ENCODE measurements at places on chromosomes 2 and 18.

DNA sequence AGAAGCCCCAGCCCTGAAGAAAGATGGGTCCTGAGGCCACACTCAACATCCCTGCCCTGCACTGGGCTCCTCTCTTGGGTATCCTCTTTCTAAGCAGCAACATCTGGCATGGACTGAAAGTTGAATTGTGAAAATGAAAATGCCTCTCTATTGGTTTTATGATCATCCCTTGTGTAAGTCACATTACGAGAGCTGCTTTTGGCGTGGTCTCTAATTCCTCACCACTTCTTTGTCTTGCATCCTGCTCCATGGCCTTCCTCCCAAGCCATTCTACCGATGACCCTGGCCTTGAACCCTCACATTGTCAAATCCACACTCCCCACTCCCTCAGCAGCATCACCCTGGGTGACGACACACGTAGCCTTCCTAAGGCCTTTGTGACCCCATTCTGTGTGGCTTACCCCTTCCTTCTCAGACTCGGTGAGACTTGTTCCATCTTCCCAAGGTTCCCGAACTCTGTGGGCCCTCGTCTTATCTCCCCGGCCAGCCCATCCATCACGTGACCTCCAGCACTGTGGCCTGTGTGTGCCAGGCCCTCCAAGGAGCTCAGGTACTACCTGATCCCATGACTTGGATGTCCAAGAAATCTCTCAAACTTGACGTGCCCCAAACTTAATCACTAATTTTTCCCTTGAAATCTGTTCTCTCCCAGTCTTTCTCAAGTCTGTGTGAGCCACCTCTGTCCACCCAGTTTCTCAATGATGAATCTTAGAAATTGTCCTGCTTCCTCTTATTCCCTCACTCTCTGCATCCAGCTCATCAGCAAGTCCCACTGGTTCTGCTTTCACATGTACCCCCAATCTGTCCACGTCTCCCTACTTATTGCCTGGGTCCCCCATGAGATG is 194.7 kb upstream of the HS6ST1 start:
- DNase-seq, result no peak

- DNase-seq, result no peak
Observed at GRCh38 chr2:176763130-176763529, 449.5 kb upstream of the HNRNPA3 start.

DNA sequence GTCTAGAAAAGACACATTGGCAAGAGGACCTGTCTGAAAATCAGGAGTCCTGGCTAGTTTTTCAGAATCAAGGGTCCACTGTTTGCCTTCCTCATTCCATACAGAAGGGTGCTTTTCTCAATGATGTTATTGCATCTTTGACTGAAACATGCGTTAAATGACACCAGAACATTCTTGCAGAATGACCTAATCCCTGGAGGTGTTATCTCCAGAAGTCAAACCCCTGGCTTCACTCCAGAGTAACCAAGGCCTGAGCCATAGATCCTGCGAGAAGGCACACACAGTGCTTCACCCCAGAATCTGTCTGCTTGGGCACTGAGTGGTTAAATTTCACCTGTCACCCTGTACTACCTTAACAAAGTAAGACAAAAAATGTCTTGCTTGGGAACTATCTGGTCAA is 1055.2 kb upstream of the FANCL start:
- no peak for DNase-seq

DNA sequence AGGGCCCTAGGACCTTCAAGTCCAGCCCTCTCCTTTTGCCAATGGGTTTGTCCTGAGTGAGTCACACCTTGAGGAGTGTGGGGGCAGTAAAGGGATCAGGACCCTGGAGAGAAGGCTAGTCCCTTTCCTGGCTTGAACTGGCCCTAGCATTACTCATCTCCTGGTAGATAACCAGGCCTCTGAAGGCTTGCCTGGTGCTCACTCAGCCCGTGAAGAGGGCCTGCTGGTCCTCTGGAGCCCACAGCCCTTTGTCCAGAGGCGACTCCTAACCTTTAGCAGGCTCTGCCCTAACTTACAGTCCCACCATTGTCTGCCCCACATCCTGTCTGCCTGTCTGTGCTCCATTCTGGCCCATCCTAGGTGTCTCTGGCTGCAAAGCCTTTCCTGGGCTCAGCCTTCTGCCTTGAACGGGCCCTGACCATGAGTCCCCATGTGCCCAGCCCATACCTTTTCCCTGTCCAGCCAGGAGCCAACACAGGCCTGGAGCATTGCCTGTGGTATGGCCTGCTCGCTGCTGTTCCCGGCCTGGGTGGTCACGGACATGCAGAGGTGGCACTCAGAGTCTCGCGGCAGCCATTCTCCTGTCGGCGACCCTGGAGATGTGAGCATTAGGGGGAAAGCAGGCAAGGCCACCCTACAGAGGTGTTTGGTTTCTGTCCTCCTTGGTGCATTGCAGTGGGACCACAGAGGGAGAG is 5.0 kb downstream of the SFTPB start:
- no peak for DNase-seq

GRCh38 chr18:58194028-58194427 is 150.0 kb downstream of the NEDD4L start:
- DNase-seq, result no peak

DNA sequence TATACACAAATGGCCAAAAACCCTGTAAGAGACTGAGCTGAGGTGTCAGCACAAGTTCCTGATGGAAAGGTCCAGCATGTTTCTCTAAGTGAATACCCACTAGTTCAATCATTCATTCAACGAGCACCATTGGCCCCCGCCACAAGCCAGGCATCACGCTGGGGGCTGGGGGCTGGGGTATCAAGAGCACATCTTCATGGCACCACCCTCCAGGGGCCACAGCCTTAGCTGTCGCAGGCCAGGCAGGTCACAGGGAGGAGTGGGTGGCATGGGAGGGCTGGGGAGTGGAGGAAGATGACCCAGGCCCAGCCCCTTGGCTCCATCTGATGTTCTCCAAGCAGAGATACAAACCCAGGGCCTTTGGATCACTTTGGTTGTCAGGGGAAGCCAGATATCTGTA is 97.9 kb downstream of the ACKR3 start:
- DNase-seq, result no peak

DNA sequence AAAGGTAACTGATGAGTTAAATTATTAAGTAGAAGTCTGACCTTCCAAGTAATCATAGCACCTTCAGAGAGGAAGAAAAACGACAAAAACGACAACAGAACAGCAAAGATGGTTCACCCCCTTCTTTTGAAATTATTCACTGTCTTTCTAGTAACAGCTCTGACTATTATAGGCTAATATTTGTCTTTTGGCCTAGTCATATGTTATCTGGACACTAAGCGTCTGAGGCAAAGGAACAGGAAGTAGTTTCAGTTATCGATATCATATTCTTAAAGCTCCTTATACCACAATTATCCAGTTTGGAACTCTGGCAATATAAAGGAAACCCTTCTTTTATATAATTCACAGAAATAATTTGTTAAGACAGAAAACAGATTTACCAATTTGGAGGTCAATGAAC is 27.6 kb upstream of the SLC40A1 start:
- DNase-seq, result no peak

DNA sequence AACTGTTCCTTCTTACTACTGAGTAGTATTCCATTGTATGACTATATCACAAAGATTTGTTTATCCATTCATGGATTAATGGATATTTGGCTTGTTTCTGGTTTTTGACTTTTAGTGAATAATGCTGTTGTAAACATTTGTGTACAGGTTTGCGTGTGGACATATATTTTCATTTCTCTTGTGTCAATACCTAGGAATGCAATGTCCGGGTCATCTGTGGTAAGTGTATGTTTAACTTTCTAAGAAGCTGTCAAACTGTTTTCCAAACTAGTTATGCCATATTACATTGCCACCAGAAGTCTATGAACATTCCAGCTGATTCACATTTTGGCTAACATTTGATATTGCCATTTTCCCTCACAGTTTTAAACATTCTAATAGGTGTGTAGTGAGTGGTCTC is 29.1 kb upstream of the SLC16A14 start:
- DNase-seq, result no peak

GRCh38 chr18:11741505-11742145 is 52.6 kb downstream of the GNAL start:
- no peak for DNase-seq

DNA sequence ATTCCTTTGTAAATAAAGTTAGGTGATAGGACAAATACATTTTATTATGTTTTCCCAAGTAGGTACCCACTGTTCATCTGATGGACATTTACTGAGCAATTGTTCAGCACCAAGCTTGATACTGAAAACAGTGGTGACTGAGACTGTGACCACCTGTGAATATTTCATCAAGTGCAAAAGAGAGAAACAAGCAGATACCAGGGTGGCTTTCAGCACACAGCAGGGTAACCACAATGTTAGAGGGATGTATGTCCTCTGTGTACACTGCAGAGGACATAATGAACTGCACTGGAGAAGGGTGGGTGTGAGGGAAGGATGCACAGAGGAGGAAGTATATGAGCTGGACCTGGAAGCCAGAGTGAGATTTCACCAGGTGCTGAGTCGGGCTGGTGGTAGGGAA is 411.8 kb downstream of the RAD51AP2 start:
- no peak for DNase-seq

DNA sequence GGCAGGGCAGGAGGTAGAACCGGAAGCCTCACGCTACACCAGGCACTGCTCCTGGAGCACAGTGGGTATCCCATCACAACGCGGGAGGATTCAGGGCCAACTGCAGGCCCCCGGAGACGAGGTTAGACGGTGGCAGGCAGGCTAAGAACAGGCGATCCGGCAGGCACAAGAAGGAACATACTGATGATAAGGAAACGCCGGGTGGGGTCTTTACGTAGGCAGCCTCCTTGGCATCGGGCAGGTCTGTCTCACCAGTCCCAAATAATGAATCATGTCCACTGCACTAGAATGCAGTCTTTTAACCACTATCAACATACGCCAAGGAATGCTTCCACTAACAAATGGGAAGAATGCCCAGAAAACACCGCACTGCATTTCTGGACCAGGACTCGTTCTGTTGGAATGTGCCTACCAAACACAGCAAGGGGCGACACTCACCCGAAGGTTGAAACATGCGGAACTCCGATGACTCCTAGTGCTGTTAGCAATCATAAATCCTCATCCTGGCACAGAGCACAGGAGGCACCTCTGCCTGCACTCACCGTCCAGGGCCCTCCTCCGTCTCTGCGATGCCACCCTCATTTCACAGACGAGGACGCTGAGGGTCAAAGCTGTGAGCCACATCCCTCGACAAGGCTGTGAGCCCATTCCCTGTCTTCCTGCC is 35.2 kb downstream of the ZNF516 start:
- no peak for DNase-seq

- DNase-seq, result no peak
Observed at GRCh38 chr2:196967116-196967515, 40.6 kb upstream of the PGAP1 start.

GRCh38 chr2:96701636-96702035 is 38.2 kb downstream of the LMAN2L start:
- no peak for DNase-seq

GRCh38 chr2:84257831-84258230 is 201.2 kb downstream of the SUCLG1 start:
- no peak for DNase-seq

GRCh38 chr18:21117409-21118131 is 6.0 kb upstream of the ROCK1 start:
- no peak for DNase-seq

DNA sequence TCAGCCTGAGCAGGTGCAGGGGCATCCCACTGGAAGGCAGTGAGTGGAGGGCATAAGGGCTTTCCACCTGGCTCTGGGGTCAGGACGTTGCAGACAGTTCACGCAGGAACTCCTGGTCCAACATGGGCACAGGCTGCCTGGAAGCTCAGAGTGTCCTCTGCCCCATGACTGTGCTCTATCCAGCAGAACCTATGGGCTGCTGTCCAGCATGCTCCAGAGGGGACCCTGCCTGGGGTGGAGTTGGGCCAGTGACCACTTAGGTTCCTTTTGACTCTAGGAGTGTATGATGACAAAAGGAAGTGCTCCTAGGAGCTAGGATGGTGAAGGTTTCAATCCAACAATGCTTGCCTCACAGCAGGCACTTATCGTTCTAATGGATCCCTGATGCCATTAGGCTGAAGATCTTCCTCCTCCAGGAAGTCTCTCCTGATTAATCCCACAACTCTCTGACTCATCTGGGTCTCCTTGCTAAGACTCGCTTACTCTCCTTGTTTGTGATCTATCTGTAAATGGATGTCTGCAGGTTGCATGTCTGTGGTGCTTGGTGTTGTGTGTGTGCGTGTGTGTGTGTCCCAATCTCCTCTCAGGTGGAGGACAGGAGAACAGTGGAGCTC is 224.0 kb downstream of the CELF4 start:
- DNase-seq, result no peak

DNA sequence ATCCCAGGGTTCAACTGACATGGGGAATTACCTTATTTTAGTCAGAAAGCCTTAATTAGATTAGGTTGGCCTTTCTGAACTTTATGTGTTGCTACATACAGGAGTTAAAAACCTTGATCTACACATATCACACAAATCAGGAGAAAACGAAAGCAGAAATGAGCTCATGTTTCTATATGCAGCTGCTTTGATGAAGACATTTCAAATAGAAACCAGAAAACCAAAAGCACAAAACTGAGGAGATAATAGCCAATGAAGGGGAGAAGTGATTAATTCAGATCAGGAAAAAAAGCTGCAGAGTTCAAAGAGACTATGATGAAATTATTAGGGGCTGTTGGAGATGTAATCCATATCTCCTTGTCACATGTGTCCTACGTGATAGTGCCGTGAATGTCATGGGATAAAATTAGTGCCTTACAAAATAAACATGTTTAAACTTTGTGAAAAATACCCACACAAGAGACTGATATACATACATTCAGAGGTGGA is 255.0 kb downstream of the CAMKMT start:
- no peak for DNase-seq

DNA sequence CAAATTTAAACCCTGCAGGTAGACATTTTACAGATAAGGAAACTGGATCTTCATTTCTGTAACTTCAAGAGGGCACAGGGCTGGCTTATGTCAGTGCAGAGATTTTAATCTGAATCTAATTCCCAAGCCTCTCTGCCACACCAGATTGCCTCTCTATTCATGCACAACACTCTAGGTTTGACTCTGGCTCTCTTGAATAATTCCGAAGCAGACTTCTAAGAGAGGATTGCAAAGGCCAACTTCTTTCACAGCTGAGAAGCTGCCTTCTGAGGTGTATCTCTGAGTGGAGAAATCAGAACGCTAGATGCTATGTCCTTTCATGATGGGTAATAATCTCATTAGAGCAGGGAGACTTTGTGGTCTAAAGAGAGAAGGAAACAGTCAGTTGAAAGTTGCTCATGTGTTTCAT is 20.1 kb upstream of the MGAT5 start:
- no peak for DNase-seq

DNA sequence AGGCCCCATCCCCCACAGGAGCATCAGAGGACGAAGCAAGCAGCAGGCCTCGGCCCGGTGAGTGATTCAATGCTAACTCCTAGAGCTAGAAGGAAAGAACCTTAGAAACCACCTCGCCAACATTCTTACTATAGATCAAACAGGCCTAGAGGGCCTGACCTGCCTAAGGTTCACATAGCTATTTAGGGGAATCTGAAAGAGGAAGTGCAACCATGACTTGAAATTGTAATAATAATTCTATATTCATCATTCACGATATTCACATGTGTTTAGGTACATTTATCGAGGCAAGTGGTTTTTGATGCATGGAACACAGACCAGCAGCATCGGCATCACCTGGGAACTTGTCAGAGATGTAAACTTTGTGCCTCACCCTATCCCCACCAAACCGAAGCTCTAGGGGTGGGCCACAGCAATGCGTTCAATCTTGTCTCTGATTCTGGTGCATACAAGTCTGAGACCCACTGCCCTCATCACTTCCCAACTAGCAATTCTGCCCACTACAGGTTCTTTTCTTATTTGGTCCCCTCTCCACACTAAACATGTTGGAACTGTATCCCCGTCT is 78.0 kb upstream of the DNMT3A start:
- no peak for DNase-seq
